MCF 10A (cell line): ENCODE measurements at places on chromosomes 1 and 21. TPM values are rescaled to one million over a fixed set of nuclear protein-coding genes. Genes with fewer than 3 reads are reported as not detected.

Gene RPL22
- 477 and 513 TPM in 2 replicates for total RNA-seq

Gene CFAP107
- total RNA-seq, result not detected in 2 replicates

Gene TAL1
- total RNA-seq, result not detected in 2 replicates

Gene SMIM11
- 6.8 and 25.6 TPM in 2 replicates for total RNA-seq

Gene ETV3L
- not detected in 2 replicates for total RNA-seq

GRCh38 chr1:160705742-160706141 is 5.9 kb downstream of the CD48 start:
- DNase-seq, result no peak
